Stimulated activated CD4-positive, alpha-beta T cell treated with anti-CD3 and anti-CD28 coated beads, Interleukin-4, amount 100 ng/mL, for 4 hours (primary cell): ENCODE measurements at places on chromosomes 2 and 18.

DNA sequence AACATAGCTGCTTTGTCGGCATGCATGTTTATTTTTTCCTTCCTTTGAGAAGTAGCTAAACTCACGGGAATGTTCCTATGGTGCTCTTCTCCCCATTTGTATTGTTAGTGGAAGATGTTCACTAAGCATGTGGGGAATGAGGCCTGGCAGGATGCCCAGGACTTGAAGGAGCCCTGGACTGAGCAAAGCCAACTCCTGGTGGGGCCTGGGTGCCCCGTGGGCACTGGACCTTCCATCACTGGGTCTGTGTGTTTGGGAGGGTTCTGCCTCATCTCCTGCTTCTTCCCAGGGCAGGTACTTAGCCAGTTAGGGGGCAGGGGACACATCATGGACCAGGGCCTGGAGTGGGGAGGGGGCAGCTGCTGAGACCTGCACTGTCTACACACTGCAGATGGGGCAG lies 49.3 kb downstream of the ACAA2 start:
- no peak for DNase-seq

- no peak for DNase-seq
Observed at GRCh38 chr2:69222953-69223658, 163.9 kb downstream of the GFPT1 start.

GRCh38 chr2:89833116-89833779 lies 1141.8 kb downstream of the RPIA start:
- DNase-seq = no peak

DNA sequence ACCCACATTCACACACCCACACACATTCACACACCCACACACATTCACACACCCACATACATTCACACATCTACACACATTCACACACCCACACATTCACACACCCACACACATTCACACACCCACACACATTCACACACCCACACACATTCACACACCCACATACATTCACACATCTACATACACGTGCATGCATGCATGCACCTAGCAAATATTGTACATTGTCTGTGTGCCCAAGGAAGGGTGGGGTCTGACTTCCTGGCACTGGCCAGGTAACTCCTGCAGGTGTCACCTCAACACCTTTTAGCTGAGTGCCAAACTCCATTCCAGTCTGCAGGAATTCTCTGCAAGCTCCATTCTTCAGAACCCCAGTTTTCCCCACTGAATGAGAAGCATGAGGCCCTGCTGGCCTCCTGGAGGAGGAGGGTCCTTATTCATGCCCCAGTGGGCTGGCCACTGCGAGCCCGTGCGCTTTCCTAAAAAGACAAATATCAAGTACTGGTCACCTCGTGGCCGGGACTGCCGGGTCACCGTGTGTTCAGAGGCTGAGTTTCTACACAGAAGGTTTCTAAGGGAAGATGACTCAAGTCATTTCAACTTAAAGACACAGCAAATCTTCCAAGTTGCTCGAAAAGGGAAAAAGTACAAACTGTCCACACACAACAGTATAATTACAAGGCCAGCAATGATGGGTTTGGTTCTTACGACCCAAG lies 131.5 kb downstream of the HDAC4 start:
- DNase-seq = peak; percentile 69

DNA sequence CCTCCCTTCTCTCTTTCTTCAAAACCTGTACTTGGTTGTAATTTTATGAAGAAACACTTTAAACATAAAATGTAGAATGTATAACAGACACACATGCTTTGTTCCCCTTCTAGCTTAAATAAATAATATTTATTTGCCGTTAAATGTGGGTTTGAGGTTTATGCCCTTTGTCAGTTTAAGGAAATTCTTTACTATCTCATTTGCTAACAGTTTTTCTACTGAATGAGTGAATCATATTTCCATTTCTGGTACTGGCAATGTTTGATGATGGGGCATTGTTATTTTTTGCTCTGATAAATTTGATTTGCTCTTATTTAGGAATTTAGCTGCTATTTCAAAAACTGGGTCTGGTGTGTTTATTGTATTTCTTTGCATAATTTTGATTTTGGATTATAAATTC lies 555.6 kb downstream of the CCDC85A start:
- no peak for DNase-seq

- no peak for DNase-seq
Observed at GRCh38 chr2:1742681-1743395, 1.5 kb downstream of the PXDN start.

DNA sequence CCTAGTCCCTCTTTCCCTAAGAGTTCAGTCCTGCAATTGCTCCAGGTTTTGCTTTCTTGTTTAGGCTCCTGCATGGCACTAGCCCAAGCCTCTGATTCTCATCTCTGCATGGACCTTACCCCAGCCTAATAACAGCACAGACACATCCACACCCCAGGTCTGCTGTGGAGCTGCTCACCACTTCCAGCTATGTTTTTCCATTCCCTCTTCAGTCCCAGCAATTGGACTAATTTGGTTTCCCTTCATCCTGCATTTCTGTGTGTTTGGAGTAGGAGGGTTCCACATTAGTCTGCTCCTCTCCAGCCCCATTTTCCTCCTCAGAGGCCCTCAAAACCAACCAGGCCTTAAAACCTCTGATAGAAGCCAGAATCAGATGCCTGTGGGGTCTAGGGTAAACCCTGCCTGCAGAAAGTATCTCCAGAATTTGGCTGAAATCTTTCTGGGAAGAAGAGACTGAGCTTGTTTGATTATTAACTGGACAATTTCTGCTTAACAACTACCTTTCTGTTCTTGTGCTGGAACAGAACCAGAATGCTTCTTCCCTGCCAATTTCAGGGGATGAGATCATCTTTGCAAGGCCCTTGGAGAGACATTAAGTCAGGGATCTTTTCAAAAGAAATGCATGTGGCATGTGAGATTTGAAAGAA lies 95.9 kb downstream of the GFPT1 start:
- DNase-seq = no peak

DNA sequence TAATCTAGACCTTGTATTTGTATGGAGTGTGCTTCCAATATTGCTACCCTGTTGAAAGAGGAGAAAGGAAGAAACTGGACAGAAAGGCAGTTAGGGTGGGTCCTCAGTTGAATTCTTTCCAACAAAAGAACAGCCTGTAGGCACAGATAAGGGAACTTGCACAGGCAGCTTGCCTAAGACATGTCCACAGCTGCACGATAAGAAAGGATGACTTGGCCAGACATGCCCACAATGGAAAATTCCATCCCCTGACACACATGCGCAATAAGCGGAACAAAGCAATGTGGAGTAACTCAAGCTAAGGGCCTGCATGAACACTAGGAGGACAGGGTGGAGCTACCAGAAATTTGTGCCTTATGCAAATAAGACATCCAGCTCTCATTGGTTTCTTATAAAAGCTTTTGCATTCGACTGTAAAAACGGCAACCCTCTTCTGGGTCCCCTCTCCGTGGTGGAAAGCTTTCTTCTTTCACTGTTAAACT lies 1084.7 kb upstream of the NXPH2 start:
- DNase-seq = no peak

DNA sequence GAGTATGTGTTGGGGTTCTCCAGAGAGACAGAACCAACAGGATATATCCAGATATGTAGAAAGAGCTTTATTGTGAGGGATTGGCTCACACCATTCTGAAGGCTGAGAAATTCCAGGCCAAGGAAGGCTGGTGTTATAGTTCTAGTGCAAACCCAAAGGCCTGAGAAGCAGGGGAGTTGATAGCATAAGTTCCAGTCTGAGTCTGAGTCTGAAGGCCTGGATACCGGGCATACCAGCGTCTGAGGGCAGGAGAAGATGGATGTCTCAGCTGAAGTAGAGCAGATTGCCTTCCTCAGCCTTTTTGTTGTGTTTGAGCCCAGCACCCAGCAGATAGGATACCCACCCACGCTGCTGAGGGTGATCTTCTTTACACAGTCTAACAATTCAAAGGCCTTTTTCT lies 211.7 kb upstream of the RASGRP3 start:
- DNase-seq = no peak

GRCh38 chr18:41532344-41533086 lies 422.5 kb upstream of the PIK3C3 start:
- DNase-seq = no peak

GRCh38 chr18:78686976-78687685 lies 292.5 kb upstream of the SALL3 start:
- DNase-seq = no peak

- no peak for DNase-seq
Observed at GRCh38 chr18:43847164-43848091, 570.1 kb upstream of the SYT4 start.

DNA sequence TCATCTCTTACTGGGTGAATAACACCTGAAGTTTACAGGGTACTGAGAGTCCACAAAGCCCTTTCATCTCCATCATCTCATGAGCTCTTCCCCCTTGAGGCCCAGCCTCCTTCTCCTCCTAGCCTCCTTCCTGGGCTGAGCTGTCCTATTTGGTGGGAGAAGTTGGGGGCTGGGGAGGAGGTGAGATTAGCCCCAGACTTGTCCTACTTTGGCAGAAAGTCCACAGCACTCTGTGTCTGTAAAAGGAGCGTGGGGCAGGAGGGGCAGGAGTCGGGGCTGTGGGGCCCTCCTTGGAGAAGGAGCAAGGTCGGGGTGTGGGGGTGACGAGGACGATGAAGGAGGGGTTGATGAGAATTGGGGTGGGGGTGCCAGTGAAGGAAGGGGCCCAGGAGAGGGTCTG lies 10.0 kb upstream of the DES start:
- no peak for DNase-seq

DNA sequence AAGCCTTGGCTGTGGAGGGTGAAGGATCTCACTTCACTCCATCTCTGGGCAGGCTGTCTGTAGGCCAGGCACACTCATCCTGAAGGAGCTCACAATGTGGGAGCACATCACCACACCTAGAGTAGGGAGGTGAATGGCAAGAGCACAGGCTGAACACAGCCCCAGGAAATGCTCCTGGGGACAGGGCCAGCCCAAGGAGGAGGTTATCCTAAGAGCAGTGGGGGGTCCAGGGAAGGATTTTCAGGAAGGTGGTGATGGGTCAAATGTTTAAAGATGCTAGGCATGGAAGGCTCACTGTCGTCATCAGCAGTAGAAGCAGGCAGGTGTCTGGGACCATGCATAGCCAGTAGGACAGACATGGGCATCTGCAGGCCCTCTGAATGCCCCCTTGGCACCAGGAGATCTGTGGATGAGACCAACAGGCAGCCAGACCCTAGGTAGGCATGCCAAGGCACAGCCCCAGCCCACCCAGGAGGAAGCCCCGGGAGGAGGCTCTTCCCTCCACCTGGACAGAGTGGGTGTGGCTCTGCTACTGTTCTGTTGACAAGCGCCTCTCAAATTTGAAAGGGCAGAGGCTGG lies 91.7 kb upstream of the RAB6C start:
- DNase-seq = no peak

DNA sequence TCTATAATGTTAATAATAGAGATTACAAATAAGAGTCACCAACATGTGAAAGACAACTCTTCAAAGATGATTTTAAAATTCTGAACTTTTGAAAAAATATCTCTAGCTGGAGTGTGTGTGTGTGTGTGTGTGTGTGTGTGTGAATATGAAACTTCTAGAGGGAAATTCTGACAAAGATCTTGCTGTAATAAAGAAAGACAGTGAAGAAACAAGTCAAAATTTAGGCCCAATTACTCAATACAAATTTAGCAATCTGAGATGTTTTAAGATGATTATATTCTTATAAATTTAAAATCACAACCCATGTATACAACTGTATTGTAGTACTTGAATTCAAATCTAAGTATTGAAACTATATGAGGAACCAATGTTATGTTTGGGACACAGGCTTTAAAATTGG lies 57.2 kb upstream of the UGP2 start:
- DNase-seq = no peak

DNA sequence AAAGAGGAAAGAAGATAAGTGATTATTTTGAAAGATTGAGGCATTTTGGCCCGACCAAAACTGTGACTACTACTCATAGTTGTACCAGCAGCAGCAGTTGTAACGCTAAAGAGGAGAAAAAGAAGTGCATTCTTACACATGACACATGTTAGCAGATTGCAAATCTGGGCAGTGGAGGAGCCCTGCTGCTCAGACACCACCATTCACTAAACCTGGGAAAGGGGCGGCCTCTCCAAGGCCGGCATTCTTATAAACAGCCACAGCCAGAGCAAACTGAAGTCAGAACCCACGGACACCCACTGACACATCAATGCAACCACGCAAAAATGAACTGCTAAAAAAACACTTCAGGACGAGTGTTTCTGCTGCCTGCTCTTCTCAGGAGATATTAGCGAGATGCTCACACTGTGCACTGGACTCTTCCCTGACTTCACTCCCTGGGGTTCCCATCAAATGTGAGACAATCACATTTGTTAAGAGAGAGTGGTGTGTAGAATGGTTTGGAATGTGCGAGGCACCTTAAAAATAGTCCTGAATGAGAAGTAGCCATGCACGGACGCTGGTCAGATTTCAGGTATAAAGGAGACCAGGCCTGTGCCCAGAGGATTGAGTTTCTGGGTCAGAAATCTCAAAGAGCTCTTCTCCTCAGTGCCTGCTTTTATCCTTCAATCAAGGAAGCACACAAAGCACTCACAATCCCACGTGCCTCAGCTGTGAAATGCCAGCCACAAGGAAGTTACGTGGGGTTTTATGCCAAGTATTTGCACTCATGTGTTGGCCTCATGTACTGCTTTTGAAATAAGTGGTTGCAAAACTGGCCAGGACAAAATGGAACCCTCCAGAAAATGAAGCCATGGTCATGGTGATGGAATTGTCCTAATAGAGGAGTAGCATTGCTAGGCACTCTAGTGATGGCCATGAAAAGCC lies 83.4 kb downstream of the MTCL1 start:
- DNase-seq = no peak

DNA sequence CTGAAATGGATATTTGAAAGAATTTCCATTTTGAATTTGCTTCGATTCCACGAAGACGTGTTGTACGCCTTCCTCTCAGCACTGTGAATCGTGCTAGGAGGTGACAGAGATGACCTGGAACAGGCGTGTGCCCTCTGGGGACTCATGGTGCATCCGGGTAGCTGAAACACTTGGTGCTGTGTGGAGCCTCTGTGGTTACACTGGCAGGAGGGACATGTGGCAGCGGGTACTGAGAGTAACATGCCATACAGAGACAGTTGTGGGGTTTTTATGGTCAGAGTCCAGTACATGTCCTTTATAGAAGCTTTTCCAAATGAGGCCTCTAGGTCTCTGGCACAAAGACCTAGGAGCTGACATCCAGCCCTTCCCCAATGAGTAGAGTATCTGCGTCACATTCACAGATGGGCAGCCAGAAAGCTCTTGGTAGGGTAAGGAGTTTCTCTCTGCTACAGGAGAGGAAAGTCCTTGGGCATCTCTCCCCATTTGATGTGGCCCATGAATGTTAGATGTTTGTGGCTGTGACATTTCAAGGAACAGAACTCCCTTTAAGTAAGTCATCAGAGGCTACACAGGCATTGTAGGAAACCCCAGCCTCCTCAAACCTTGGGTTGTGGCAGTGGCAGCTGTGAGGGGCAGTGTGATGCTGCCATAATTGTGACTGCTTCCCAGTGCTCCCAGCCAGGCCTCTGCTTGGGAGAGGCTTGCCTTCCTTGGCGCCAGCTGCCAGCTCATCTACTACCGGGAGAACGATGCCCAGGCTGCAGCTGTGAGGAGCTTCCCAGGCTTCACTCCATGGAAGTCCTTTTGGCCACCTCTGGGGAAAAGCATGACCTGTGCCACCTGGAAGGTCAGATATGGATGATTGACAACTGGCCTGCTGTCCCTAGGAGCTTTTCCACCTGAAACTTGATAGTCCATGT lies 80.6 kb downstream of the ACOXL start:
- no peak for DNase-seq

- no peak for DNase-seq
Observed at GRCh38 chr2:79887747-79888374, 375.0 kb downstream of the CTNNA2 start.

- DNase-seq = no peak
Observed at GRCh38 chr2:46825939-46826568, 89.6 kb downstream of the MCFD2 start.

GRCh38 chr2:125092276-125093009 lies 1067.4 kb downstream of the CNTNAP5 start:
- no peak for DNase-seq

GRCh38 chr2:172864182-172864581 lies 128.5 kb downstream of the RAPGEF4 start:
- peak; percentile 42 for DNase-seq
